Hindlimb muscle (tissue), 1 donor: ENCODE measurements at places on chromosomes 5 and 9.
A peak's percentile ranks its signal among the peaks of the same experiment; 100 is the strongest.

GRCh38 chr9:113705928-113706519 lies 170.1 kb upstream of the ZNF618 start:
- DNase-seq, result no peak

GRCh38 chr5:150358261-150359095 lies 981 bp downstream of the TCOF1 start:
- DNase-seq, result no peak

GRCh38 chr5:170560938-170561337 lies 57.1 kb downstream of the KCNIP1 start:
- DNase-seq, result no peak

- DNase-seq, result no peak
Measured at GRCh38 chr9:137087409-137087925, 682 bp downstream of the MAN1B1 start.

DNA sequence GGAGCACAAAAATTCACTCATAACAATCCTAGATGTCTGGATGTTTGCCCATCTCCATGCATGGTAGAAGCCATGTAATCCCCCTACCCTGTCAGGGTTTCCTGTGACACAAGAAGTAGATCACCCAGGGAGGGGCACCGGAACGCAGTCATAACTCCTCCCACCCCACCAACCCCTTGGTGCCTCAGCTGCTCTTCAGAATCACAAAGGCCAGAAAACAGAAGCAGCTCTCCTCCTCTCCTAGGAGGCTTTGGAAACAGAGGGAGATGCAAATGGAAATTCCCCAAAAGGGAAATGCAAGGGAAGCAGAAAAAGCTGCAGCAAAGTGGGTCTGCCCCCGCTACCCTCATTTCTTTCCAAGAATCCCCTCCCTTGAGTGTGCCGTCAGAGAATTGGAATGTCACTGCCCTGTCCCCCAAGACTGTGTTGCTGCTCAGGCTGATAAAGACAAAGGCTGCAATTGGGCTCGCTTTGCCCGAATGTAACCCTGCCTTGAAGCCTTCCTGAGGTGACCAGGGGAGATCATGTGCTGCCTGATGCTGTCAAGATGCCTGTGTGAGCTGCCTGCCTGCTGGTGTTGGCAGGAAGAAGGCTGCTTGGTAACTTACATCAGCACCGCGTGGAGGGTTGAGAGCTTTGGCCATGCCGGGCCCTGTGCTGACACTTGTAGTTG lies 65.5 kb upstream of the ABCA1 start:
- DNase-seq, result peak; percentile 24

DNA sequence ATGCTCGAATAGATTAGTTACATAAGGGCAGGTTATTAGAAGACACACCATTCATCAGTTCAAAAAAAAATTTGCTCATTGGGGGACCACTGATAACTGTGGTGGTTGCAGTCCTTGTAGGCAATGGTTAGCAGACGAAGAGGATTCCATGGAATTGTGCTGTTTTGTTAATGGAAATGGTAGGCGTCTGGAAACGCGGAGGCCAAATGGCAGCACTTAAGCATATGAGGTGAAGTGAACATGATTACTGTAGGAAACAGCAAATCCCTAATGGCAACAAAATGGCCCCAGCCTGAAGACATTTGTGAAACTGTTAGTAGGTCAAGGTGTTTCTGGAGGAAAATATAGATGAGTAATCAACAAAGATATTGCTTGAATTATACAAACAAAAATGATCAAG lies 535.4 kb upstream of the PTPRD start:
- no peak for DNase-seq

- no peak for DNase-seq
Measured at GRCh38 chr9:95644377-95644776, 127.6 kb upstream of the PTCH1 start.

GRCh38 chr5:75511435-75512382 lies at the start of the genes CERT1 and POLK:
Gene CERT1 (minus strand): TSS chr5:75511629. CDS start chr5:75511207, 422 bp downstream.
Gene POLK (plus strand): TSS chr5:75511891.
- peak; percentile 99 for DNase-seq

DNA sequence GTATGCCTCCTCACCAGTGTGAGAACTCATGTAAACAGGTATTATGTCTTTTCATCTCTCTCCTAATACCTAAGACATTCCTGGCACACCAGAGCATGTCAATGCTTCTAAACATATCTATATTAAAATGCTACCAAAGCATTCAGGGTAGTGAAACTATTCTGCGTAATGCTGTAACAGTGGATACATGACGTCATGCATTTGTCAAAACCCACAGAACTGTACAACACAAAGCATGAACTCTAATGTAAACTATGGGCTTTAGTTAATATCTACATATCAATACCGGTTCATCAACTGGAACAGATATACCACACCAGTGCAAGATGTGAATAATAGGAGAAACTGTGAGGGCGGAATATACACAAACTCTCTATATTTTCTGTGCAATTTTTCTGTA lies 72.2 kb upstream of the GABRP start:
- no peak for DNase-seq

DNA sequence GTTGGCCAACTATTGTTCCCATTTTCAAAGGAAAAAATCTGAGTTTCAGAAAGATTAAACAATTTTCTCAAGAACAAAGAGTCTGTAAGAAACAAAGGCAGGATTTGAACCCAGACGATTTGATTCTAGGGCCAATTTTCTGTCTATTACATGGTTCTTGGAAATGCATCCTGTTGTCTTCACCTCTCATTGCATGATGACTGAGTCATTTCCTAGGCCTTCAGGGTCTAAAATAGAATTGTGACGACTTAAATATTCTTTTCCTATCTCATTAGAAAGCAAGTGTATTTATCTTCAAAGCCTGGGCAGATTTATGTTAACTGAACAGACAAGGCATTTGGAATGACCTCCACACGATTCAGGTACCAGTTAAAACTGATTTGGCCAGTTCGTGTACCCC lies 512.9 kb downstream of the NTRK2 start:
- DNase-seq, result no peak
